ENCODE measurements at places on chromosomes 5 and 9. TPM values are rescaled to one million over a fixed set of nuclear protein-coding genes. Genes with fewer than 3 reads are reported as not detected.
A peak's percentile ranks its signal among the peaks of the same experiment; 100 is the strongest.

GRCh38 chr9:92724528-92725265 lies 39.9 kb downstream of the BICD2 start:
- no peak for DNase-seq

DNA sequence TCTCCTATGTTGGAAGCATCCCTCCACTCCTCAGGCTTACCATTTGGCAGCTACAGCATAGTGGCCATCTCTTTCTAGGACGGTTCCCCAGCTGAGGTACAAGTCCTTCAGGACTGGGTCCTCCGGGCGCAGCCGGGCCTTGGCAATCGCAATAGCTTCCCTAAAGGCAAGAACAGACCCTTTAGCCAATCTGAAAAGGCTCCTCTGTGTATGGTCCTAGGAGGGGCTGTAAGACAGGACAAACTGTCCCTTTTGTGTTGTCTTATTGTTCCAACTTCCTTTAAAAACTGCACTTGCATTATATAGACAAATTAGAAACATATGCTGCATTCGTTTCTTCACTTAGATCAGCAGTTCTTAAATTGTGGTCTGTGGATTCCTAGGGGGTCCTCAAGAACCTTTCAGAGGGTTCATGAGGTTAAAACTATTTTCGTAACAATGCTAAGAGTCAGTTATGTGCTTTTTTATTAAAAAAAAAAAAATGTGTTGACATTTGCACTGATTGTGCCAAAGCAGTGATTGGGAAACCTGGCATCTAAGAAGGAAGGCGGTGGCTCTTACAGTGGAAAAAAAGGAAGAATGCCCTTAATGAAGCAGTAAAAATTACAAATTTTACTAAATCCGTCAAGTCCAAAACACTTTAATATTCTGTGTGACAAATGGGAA lies 38.7 kb downstream of the GEMIN5 start:
- no peak for DNase-seq

- DNase-seq = peak; percentile 41
Measured at GRCh38 chr9:132193227-132194124, 31.6 kb downstream of the NTNG2 start.

GRCh38 chr5:24823625-24824024 lies 178.8 kb upstream of the CDH10 start:
- DNase-seq = no peak

DNA sequence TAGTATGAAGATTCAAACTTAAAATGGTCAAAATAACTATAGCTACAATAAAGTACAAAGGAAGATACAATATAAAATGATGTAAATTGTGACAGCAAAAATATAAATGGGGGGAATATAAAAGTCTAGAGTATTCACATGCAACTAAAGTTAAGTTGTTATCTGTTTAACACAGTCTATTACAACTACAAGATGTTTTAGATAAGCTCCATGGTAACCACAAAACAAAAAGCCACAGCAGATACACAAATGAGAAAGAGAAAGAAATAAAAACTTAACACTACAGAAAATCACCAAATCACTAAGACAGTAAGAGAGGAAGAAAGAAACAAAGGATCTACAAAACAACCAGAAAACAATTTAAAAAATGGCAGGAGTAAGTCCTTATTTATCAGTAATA lies 17.0 kb upstream of the SH3TC2 start:
- no peak for DNase-seq

Gene GRM6
- total RNA-seq = 0.27 TPM

GRCh38 chr9:32424616-32425015 lies 40.2 kb downstream of the ACO1 start:
- no peak for DNase-seq

Gene DDX4
- total RNA-seq = 0.09 TPM

DNA sequence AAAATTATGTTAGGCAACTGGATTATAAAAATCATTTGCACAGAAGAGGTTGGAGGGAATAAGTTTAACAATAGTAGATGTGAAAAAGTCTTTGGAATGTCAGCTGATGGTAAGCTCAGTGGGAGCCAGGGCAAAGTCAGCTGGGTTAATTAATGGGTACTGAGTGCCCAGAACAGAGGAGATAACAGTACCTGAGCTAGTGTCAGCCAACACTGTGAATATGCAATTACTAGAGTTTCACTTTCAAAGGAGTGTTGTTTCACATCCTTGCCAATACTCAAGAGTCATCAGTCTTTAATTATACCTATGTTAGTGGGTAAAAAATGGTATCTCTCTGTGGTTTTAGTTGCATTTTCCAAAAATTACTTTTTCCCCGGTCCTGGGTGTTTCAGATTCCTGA lies 135.1 kb downstream of the KIF4B start:
- no peak for DNase-seq

Gene GARIN3
- not detected for total RNA-seq

GRCh38 chr9:124110307-124110915 lies 98.8 kb downstream of the LHX2 start:
- DNase-seq = no peak

Gene DBH
- 0.91 TPM for total RNA-seq

- no peak for DNase-seq
Measured at GRCh38 chr5:37506722-37507121, 127.6 kb downstream of the WDR70 start.

DNA sequence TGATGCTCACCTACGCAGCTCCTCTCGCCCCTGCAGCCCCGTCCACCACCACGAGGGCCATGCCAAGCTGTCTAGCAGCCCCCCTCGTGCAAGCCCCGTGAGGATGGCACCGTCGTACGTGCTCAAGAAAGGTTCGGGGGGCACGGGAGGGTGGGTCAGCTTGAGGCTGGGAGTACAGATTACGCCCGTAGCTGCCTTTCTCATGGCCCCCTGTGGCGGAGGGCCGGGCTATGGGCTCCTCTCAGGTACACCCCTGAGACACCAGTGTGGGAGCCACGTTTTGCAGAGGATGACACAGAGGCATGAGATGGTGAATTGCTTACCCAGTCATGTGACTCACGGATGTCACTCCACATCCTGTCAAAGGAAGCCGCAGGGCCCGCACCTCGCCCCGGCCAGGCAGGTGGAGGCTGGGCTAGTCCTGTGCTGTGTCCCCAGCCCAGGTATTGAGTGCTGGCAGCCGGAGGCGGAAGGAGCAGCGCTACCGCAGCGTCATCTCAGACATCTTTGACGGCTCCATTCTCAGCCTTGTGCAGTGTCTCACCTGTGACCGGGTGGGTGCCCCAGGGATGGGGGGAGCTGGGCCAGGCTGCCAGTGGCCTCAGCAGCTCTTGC lies 33.7 kb downstream of the USP20 start:
- no peak for DNase-seq

- DNase-seq = no peak
Measured at GRCh38 chr5:121285801-121286521, 565.7 kb upstream of the FTMT start.

- DNase-seq = no peak
Measured at GRCh38 chr9:117290856-117291622, 123.8 kb downstream of the ASTN2 start.

Gene PTGS1
- 1.2 TPM for total RNA-seq

GRCh38 chr5:135063511-135064234 lies 29.6 kb upstream of the PITX1 start:
- no peak for DNase-seq

Gene FBN2
- 20.1 TPM for total RNA-seq

DNA sequence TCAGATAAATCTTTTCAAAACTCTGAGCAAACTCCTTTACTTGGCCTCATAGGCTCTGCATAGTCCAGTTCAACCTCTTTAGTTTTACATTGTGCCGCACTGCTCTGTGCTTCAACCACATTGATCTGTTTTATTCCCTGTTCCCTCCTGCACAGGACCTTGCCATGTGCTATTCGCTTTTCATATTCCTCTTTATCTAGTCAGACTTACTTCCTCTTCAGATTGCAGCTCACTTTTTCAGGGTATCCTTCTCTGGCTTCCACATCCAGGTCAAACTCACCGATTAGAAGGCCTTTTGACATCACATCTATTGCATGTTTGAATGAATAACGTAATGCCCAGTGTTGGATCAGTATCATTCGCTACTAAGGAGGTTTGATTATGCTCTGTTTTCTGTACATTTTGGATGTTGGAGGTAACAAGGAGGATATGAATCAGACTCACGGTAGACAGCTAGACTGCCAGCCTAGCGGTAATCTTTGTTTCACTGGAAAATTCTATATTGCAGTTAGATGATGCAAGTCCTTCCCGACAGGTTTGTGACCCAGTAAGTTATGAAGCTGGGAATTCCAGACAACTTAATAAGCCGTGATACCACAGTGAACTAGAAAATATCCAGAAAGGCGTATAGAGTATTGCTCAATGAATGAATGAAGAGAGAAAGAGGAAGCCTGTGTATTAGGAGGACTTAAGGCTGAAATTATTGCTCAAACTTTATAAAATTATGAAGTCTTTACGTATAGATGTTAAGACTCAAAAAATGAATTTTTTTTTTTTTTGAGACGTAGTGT lies 65.7 kb downstream of the IQGAP2 start:
- DNase-seq = no peak

GRCh38 chr9:135926402-135927194 lies 19.3 kb upstream of the CAMSAP1 start:
- DNase-seq = no peak

GRCh38 chr5:42807722-42808447 lies 3.8 kb downstream of the SELENOP start:
- DNase-seq = peak; percentile 3

- no peak for DNase-seq
Measured at GRCh38 chr9:21750021-21750735, 52.3 kb upstream of the MTAP start.

Gene ANKDD1B
- 3.0 TPM for total RNA-seq

GRCh38 chr5:26104175-26104574 lies 934.2 kb downstream of the CDH9 start:
- no peak for DNase-seq

- DNase-seq = no peak
Measured at GRCh38 chr9:104572612-104573011, 3.6 kb downstream of the OR13C8 start.

DNA sequence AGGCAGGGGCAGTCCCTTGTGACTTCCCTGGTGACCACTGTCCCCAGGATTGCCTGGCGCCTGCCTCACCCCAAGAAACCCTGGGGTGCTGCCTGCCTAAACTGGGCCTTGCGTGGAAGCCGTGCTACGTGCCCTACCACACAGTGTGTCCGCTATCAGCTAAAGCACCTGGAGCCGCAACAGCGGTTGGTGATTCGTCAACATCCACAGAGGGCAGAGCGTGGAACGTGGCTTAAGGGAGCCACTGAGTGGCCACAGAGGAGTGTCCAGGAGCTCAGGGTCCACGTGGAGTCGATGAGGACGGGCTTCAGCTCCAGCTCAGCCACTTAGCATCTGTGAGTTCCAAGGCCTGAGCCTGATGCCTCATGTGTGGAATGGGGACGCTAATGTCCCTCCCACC lies 25.3 kb downstream of the LAMC3 start:
- no peak for DNase-seq

Gene GABRA6
- total RNA-seq = 4.4 TPM

- no peak for DNase-seq
Measured at GRCh38 chr9:27192291-27192960, 83.4 kb downstream of the TEK start.

- no peak for DNase-seq
Measured at GRCh38 chr9:107175041-107175440, 108.0 kb upstream of the RAD23B start.

GRCh38 chr5:112694853-112695709 lies 42.6 kb upstream of the APC start:
- no peak for DNase-seq

GRCh38 chr5:179271428-179271734 lies 73.9 kb downstream of the ADAMTS2 start:
- DNase-seq = no peak

GRCh38 chr5:122713041-122713440 lies 61.8 kb upstream of the SNX2 start:
- DNase-seq = no peak

Gene MVB12B
- total RNA-seq = 41.7 TPM

Gene FGF1
- 6.8 TPM for total RNA-seq

GRCh38 chr9:90343366-90343765 lies 299.3 kb downstream of the DIRAS2 start:
- DNase-seq = no peak

Gene OR1B1
- total RNA-seq = not detected

DNA sequence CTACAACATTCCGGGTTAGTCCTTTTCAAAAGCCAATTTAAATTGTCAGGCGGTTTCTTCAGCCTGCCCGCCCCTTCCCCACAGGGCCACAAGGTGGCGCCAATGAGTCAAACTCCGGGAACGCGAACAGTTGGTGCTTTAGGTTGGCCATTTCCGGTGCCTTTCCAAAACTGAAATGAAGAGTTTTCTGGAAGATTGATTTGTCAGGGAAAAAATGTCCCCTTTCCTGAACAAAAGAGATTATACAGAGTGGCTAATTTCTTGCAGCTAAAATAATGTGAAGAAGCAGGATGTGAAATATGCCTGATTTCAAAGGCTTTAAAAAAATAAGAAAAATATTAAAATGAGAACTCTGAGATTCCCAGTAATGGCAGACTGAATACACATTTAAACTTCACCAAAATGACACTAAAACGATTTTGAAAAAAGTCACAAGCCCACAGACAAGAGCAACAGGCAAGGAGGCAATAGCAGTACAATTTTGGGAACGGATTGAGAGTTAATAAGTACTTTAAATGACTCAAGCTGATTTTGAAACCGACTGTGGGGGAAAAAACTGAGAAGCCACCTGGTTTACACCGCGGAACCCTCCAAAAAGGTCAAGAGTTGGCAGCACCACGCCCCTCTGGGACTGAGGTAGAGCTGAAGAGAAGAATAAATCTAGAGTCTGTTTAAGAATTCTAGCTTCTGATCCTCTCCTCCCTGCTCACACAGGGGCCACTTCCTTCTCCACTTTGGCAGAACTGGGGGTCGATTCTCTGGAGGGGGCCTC lies 45.7 kb downstream of the SLC46A2 start:
- peak; percentile 71 for DNase-seq

- no peak for DNase-seq
Measured at GRCh38 chr5:1467341-1468246, 22.4 kb upstream of the SLC6A3 start.

- DNase-seq = no peak
Measured at GRCh38 chr5:138898742-138899141, 23.6 kb upstream of the LRRTM2 start.

- DNase-seq = no peak
Measured at GRCh38 chr5:6372251-6373080, 5.9 kb downstream of the MED10 start.

GRCh38 chr9:88533951-88534455 lies 975 bp upstream of the NXNL2 start:
- DNase-seq = no peak

DNA sequence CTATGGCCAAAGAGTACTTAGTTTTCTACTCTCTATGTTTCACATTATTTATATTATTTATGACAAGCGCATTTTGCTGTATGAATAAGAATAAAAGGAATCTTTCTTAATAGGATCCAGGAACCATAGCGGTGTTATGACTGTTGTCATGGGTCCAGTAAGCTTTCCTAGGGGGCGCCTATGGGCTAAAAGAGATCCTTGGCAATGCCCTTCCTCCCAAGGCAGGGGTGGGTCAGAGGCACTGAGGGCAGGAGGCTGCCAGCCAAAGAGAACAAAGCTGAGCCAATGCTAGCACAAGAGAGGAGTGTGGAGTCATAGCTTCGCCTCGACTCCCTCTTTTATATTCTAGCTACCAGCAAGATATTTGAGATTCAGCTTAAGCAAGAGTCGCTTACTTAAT lies 98.4 kb upstream of the GNAQ start:
- peak; percentile 16 for DNase-seq

- no peak for DNase-seq
Measured at GRCh38 chr9:34282096-34282495, 47.0 kb downstream of the KIF24 start.

GRCh38 chr9:123234853-123235252 lies 33.5 kb downstream of the STRBP start:
- no peak for DNase-seq
